CD4-positive, CD25-positive, alpha-beta regulatory T cell (primary cell): ENCODE measurements at places on chromosomes 5 and 9. TPM values are rescaled to one million over a fixed set of nuclear protein-coding genes. Genes with fewer than 3 reads are reported as not detected.
A peak's percentile ranks its signal among the peaks of the same experiment; 100 is the strongest.

DNA sequence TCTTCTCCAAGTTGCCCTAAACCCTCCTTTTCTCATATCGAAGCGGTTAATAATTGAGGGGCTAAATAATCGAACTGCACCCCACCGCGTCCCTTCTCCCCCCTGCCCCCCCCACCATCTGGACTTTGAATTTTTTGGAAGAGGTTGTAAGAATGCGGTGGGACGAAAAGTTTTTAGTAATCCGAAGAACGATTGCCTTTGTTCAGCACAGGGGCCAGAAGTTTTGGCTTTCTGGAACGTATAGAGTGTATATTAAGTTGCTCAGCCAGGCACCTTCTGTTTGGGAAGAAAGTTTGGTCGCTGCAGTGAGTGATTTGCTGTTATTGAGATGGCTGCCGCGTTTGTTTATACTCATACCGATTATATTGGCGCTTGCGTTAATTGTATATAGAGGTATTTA, 518 bp downstream of the ERBIN start:
- no peaks in the 10 kb centered on the region for H3K36me3 ChIP-seq
- peak overlapping the region; percentile 95 for H3K27ac ChIP-seq
- peak overlapping the region; percentile 100 for H3K4me3 ChIP-seq
- H3K27me3 ChIP-seq = no peaks in the 10 kb centered on the region
- peaks cover 48% of the 10 kb centered on the region for H3K4me1 ChIP-seq
- peak; percentile 42 for DNase-seq

GRCh38 chr5:98454904-98455303, 318.6 kb upstream of the RGMB start:
- no peak for DNase-seq
- H3K27ac ChIP-seq = no peak overlapping the region
- no peak overlapping the region for H3K4me3 ChIP-seq

DNA sequence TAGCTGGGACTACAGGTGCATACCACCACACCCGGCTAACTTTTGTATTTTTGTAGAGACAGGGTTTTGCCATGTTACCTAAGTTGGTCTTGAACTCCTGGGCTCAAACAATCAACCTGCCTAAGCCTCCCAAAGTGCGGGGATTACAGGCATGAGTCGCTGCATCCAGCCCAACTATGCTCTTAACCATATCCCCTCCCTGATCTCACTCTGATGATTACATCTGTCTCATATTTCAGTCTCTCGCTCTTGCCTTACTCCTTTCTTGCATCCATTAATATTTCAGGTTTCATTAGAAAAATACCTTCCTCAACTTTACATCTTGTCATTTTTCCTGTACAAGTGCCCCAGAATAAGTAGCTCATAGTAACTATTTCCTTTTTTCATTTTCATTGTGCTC, 61.0 kb upstream of the BASP1 start:
- no peak overlapping the region for H3K4me3 ChIP-seq
- no peak for DNase-seq
- no peaks in the 10 kb centered on the region for H3K4me1 ChIP-seq
- H3K27me3 ChIP-seq = no peaks in the 10 kb centered on the region

Gene OGN
- total RNA-seq = 0.86 TPM

Gene SPINK1
- not detected for total RNA-seq
